HuH-7.5 (cell line): ENCODE measurements at places on chromosomes 16 and 17.

- no peak for DNase-seq
Observed at GRCh38 chr17:65172496-65173136, 35.4 kb downstream of the RGS9 start.

DNA sequence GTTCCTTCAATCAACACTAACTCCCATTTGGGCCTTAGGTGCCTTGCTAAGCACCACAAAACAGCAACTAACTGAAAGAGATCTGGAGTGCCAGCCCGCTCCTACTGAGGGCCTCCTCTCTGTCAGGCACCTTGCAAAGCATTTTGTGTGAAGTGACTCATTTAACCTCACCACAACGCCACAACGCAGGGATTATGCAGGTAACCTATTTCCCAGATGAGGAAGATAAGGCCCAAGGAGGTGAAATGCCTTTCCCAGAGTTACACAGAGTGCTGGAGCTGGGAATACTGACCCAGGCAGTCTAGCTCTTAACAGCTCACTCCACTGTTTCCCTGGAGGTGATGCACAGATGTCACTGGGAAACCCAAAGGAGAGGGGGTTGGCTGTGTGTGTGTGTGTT is 32.8 kb downstream of the DRC3 start:
- DNase-seq = no peak

- DNase-seq = no peak
Observed at GRCh38 chr16:75002474-75002873, 3.6 kb downstream of the ZNRF1 start.

DNA sequence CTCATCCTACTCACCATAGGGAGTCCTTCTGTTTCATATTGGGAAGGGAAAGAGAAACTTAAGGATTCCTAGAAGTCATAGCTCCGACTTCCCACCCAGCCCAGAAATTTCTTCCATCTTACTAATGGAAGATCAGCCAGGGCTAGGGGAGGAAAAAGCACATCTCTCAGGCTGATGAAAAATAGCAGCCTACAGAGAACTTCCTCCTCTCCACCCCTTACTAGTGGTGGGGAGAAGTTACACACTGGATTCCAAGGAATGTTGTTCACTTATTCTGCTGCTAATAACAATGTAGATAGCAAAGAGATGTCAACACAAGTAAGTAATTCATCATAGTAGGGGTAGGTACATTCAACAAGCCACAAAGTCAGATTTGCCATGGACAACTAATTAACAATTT is 94.4 kb downstream of the SPACA3 start:
- DNase-seq = no peak

GRCh38 chr17:75301049-75301448 is 11.8 kb upstream of the SLC25A19 start:
- no peak for DNase-seq

DNA sequence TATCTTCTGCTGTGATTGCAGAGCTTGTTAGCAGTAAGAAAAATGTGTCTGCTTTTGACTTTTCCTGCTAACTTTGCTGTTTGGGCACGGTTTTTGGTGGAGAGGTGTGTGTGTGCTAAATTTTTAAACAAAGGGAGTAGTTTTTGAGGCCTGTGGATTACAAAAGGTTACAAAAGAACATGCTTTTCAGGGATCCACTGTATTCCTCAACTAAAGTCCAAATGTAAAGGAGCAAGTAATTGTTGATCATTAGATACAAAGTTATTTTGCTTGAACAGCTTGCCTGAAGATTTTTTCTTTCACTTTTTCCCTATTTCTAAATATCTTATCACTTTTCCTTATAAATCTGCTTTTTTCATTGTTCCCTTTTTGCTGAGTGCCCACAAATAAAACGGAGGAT is 2.0 kb downstream of the KPNB1 start:
- DNase-seq = no peak

GRCh38 chr16:8961811-8962390 is 1.8 kb downstream of the USP7 start:
- DNase-seq = peak; percentile 17

GRCh38 chr17:3796110-3796821 is 4.7 kb downstream of the ITGAE start:
- no peak for DNase-seq

- DNase-seq = no peak
Observed at GRCh38 chr17:10768750-10769251, 35.1 kb downstream of the TMEM238L start.
